Glutamatergic neuron (in vitro differentiated cells): ENCODE measurements at places on chromosomes 4 and X.
A peak's percentile ranks its signal among the peaks of the same experiment; 100 is the strongest.

DNA sequence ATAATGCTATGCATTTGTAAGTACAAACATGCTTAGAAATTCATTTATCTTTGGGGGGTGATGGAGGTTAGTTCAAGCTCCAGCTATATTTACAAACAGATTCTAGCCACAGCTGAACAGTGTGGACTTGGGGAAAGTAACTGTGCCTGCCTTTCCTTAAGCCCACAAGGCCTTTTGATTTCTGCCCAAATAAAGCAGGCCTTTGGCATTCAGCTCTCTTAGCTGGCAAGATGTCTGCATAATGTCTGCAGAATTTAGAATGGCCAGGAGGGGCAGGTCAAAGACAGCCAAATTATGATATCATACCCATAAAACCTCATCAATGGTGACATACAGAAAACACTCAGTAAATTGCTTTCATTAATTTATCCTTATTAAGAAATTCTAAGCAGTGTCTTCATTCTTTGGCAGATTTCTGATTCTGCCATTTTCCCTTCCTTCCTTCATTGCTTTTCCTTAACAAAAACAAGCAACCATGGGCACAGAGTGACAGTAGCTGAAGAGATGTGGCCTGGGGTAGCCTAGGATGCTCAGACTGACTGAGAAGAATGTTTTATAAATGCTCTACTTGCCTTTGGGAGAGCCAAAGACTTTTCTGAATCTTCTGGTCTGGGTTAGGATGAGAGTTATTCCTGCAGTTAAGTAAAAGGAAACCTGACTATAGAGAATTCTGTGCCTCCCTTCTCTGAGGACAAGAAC lies 538.7 kb upstream of the NR3C2 start:
- H3K4me1 ChIP-seq = no peaks in the 10 kb centered on the region
- no peak overlapping the region for H3K27ac ChIP-seq
- no peak for DNase-seq
- no peaks in the 10 kb centered on the region for H3K36me3 ChIP-seq

- H3K4me1 ChIP-seq = peaks cover 6% of the 10 kb centered on the region
- peaks cover 4% of the 10 kb centered on the region for H3K36me3 ChIP-seq
- DNase-seq = no peak
- no peak overlapping the region for H3K27ac ChIP-seq
- H3K4me3 ChIP-seq = no peak overlapping the region
Measured at GRCh38 chrX:39327255-39327654, 526.0 kb downstream of the MID1IP1 start.

DNA sequence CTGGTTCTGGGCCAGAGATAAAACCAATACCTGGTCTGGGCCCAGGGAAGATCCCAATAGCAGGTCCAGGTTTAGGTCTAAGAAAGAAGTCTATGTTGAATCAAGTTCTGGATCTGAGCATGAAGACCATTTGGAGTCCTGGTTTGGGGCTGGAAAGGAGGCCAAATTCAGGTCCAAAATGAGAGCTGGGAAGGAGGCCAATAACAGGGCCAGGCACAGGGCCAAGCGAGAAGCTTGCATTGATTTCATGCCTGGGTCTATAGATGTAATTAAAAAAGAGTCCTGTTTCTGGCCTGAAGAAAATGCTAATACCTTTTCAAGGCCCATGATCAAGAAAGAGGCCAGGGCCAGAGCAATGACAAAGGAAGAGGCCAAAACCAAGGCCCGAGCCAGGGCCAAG lies 3.4 kb downstream of the GPRASP1 start:
- H3K27me3 ChIP-seq = peaks cover 3% of the 10 kb centered on the region
- no peak for DNase-seq
- H3K4me3 ChIP-seq = no peak overlapping the region
- H3K36me3 ChIP-seq = peaks cover 9% of the 10 kb centered on the region

- H3K27ac ChIP-seq = no peak overlapping the region
- no peak overlapping the region for H3K4me3 ChIP-seq
- peaks cover 4% of the 10 kb centered on the region for H3K36me3 ChIP-seq
- no peak for DNase-seq
Measured at GRCh38 chr4:121390335-121390734, 9.5 kb upstream of the QRFPR start.

DNA sequence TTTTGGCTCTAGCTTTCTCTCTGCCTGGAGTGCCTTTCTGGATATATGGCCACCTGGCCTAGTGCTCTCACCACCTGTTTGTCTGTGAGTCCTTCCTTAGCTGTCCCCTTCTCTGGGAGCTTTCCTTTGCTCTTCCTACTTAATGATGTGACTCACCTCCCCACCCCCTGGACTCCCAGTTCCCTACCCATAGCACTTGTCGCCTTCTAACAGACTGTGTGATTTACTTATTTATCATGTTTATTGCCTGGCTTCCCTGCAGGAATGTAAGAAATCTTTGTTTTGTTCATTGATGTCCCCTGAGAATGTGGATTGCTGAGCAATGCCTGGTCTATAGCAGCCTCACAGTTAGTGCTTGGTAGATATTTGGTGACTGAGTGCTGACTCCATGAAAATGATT lies 18.9 kb downstream of the ADD1 start:
- H3K4me3 ChIP-seq = no peak overlapping the region
- H3K27ac ChIP-seq = peak overlapping the region; percentile 11
- H3K36me3 ChIP-seq = no peaks in the 10 kb centered on the region
- DNase-seq = no peak
- H3K4me1 ChIP-seq = peaks cover 53% of the 10 kb centered on the region

GRCh38 chr4:89307446-89308160 lies at the start of gene GPRIN3:
Gene GPRIN3 (minus strand): TSS chr4:89307800. CDS start chr4:89250110, 57,690 bp downstream.
- peak; percentile 96 for DNase-seq
- H3K4me3 ChIP-seq = peak within 1 kb of the TSS; percentile 98
- H3K4me1 ChIP-seq = peaks cover 40% of the 10 kb centered on the region
- H3K27ac ChIP-seq = peak within 1 kb of the TSS; percentile 94
- H3K27me3 ChIP-seq = peaks cover 20% of the 10 kb centered on the region

- no peak for DNase-seq
- peaks cover 5% of the 10 kb centered on the region for H3K36me3 ChIP-seq
- no peak overlapping the region for H3K4me3 ChIP-seq
- H3K27ac ChIP-seq = no peak overlapping the region
- no peaks in the 10 kb centered on the region for H3K4me1 ChIP-seq
Measured at GRCh38 chr4:7132730-7133582, 59.4 kb upstream of the SORCS2 start.

DNA sequence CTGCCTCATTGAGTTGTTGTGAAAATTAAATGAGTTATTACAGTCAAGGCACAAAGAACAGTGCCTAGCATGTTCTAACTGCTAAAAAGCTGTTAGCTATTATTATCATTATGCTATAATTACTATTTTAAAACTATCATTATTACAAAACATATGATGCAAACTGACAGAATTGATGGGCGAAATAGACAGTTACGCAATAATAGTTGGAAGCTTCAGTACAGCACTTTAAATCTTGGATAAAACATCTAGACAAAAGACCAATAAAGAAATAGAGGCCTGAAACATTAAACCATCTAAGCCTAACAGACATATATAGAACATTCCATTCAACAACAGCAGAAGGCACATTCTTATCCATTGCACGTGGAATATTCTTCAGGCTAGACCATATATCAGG lies 73.0 kb downstream of the TAB3 start:
- no peak overlapping the region for H3K4me3 ChIP-seq
- no peak for DNase-seq
- H3K4me1 ChIP-seq = no peaks in the 10 kb centered on the region
- H3K27me3 ChIP-seq = no peaks in the 10 kb centered on the region

DNA sequence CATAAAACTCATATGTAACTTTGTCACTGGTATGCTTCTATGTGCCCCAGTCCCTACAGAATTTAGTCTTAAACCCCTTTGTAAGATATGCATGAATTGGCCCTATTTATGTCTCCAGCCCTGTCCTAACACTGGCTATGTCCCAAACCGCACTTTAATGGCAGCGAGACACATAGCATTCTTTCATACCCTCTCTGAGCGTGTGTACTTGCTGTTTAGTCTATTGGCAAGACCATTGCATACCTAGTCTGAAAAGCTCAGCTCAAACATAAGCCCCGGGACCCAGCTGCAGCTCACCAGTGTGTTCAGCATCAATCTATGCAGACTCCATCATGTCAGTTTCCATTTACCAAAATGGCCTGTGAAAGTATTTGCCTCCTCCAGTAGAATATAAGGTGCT lies 1018.4 kb upstream of the TENM3 start:
- H3K4me1 ChIP-seq = peaks cover 11% of the 10 kb centered on the region
- no peak overlapping the region for H3K4me3 ChIP-seq
- no peak for DNase-seq
- H3K27ac ChIP-seq = no peak overlapping the region
- no peaks in the 10 kb centered on the region for H3K36me3 ChIP-seq
- no peaks in the 10 kb centered on the region for H3K27me3 ChIP-seq

DNA sequence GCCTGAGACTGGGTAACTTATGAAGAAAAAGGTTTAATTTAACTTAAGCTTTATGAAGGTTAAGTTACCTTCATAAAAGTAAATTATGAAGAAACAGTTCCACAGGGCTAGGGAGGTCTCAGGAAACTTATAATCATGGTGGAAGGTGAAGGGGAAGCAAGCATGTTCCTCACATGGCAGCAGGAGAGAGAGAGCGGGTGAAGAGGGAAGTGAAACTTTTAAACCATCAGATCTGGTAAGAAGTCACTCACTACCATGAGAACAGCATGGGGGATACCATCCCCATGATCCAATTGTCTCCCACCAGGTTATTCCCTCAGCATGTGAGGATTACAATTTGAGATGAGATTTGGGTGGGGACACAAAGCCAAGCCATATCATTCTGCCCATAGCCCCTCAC lies 944.7 kb upstream of the NDST4 start:
- no peak overlapping the region for H3K27ac ChIP-seq
- H3K36me3 ChIP-seq = peaks cover 5% of the 10 kb centered on the region
- H3K27me3 ChIP-seq = no peaks in the 10 kb centered on the region
- no peak overlapping the region for H3K4me3 ChIP-seq
- DNase-seq = no peak

DNA sequence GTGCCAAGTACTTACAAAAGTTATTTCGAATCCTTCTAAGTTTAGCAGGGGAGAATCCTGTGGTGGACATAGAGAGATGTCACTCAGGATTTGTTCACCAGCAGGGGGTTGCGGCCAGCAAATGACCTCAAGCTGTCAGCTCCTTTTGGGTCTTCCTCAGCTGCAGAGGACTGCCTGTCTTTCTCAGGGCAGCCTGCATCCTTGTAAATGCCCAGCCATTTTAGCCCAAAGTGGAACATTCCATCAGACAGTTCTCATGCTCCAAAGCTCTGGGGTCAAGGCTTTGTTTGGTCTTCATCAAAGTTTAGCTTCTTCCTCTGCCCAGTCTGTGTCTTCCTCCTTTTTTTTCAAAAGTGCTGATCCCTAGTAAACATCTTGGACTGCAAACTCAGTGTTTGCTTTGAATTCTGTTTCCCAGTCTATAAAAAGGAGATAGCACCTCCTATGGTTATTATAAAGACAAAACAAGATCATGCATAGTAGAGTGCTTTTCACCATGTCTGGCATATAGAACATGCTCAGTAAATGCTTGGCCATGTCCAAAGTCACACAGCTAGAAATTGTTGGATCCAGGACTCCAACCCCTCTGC lies 156.4 kb upstream of the GATB start:
- H3K4me3 ChIP-seq = no peak overlapping the region
- no peak overlapping the region for H3K27ac ChIP-seq
- no peaks in the 10 kb centered on the region for H3K27me3 ChIP-seq
- H3K4me1 ChIP-seq = no peaks in the 10 kb centered on the region
- no peak for DNase-seq
- no peaks in the 10 kb centered on the region for H3K36me3 ChIP-seq

- H3K27ac ChIP-seq = no peak overlapping the region
- H3K36me3 ChIP-seq = no peaks in the 10 kb centered on the region
- no peak for DNase-seq
- H3K4me1 ChIP-seq = no peaks in the 10 kb centered on the region
Measured at GRCh38 chr4:114137984-114138383, 158.5 kb upstream of the ARSJ start.

GRCh38 chr4:139934057-139934707 lies 219.8 kb downstream of the MAML3 start:
- H3K4me1 ChIP-seq = peaks cover 30% of the 10 kb centered on the region
- DNase-seq = peak; percentile 62
- no peaks in the 10 kb centered on the region for H3K36me3 ChIP-seq
- no peak overlapping the region for H3K27ac ChIP-seq
- no peak overlapping the region for H3K4me3 ChIP-seq
- peaks cover 2% of the 10 kb centered on the region for H3K27me3 ChIP-seq

GRCh38 chr4:54940996-54941865 lies 184.2 kb downstream of the KDR start:
- no peaks in the 10 kb centered on the region for H3K36me3 ChIP-seq
- no peaks in the 10 kb centered on the region for H3K4me1 ChIP-seq
- H3K4me3 ChIP-seq = no peak overlapping the region

DNA sequence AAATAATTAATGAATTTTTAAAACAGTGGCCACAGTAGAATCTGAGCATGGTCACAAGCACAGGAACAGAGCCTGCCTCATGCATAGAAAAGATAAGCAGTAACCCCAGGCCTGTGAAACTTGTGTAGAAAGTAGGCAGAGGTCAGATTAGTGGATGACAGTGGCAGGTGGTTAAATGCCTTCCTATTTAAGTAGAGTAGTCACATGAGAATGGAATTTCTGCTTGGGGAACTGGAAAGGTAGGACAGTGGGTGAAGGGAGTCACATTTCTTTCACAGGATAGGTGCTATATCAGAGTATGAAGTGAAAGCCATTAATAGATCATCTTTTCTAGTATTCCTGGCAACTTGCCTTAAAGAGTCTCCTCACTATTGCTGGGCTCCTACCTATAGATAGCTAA lies 34.9 kb upstream of the ASB12 start:
- H3K27me3 ChIP-seq = no peaks in the 10 kb centered on the region
- H3K4me3 ChIP-seq = no peak overlapping the region
- no peaks in the 10 kb centered on the region for H3K4me1 ChIP-seq

GRCh38 chr4:119652998-119653397 lies 24.4 kb upstream of the PDE5A start:
- H3K4me3 ChIP-seq = no peak overlapping the region
- peaks cover 6% of the 10 kb centered on the region for H3K4me1 ChIP-seq
- H3K27ac ChIP-seq = no peak overlapping the region
- H3K36me3 ChIP-seq = no peaks in the 10 kb centered on the region
- H3K27me3 ChIP-seq = no peaks in the 10 kb centered on the region
- no peak for DNase-seq

- DNase-seq = peak; percentile 28
- no peak overlapping the region for H3K4me3 ChIP-seq
- peaks cover 8% of the 10 kb centered on the region for H3K4me1 ChIP-seq
- H3K36me3 ChIP-seq = no peaks in the 10 kb centered on the region
- H3K27me3 ChIP-seq = no peaks in the 10 kb centered on the region
- H3K27ac ChIP-seq = no peak overlapping the region
Measured at GRCh38 chr4:75916091-75916661, 13.9 kb upstream of the PPEF2 start.

DNA sequence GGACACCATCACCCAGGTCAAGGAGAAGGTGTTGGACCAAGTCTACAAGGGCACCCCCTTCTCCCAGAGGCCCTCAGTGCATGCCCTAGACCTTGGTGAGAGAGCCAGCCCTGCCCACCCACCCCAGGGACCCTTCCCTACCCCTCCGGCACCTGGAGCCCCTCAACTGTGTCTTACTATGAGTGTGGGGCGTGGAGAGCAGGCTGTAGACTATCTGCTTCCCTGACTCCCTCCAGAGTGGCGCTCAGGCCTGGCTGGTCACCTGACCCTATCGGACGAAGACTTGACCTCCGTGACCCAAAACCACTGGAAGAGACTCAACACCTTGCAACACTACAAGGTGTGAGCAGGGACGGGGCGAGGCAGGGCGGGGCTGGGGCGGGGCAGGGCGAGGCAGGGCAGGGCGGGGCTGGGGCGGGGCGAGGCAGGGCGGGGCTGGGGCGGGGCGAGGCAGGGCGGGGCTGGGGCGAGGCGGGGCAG lies 4.7 kb upstream of the SRPK3 start:
- H3K4me3 ChIP-seq = no peak overlapping the region
- H3K27ac ChIP-seq = no peak overlapping the region
- H3K36me3 ChIP-seq = no peaks in the 10 kb centered on the region
